ENCODE measurements at places on chromosomes 2 and 18. TPM values are rescaled to one million over a fixed set of nuclear protein-coding genes. Genes with fewer than 3 reads are reported as not detected.

DNA sequence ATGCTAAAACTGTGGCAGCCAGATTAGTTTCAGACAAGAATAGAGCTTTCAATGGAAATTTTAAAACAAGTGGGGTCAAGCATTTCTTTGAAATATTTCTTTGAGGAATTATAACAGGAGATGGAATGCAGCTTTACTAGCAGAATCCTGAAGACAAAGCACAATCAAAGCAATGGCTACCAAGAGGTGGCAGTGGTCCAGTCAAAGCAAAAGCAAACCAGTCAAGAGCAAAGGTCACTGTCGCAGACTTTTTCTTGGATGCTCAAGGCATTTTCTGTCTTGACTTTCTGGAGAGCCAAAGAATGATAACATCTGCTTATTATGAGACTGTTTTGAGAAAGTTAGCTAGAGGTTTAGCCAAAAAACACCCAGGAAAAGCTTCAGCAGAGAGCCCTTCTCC is 351.2 kb upstream of the DLGAP1 start:
- no peaks in the 10 kb centered on the region for H3K27me3 ChIP-seq
- no peak overlapping the region for H3K27ac ChIP-seq
- no peak overlapping the region for H3K4me3 ChIP-seq
- DNase-seq = no peak

DNA sequence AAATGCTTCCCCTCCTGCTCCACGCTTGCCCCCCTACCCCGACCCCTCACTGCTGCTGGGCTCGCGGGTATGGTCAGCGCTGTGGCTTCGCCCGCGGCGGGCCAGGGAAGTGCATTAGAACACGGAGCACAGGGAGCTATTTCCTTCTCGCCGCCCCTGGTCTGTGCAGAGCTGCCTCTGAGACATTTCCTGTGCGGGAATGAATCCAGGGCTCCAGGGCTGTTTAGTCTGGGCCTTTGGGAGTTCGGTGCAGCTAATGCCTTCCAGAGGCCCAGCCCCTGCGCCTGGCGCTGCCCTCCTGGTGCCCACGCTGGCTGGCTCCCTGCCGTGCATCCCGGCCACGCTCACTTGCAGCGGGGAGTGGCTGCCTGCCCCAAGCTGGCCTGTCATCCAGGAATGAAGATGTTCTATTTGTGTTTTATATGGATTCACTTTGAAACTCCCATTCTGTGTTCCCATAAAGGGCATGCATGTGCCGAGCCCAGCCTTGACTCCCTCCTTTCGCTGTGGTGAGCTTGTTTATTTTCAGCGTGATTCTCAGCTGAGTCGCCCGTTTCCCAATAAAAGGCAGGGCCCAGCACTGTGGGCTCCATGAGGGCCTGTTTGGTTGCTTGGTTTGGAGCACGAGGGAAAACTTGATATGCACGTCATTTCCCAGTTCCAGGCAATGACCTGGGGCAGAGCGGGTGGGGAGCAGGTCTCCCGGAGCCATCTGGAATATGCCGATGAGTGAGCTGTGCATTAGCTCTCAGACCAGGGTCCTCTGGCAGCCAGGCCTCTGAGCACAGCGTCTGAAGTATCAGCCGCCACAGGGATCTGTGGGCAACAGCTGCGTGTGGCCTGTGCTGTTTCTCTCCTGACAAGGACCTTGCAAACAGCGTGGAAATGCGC is 42.7 kb downstream of the SH3RF3 start:
- peaks cover 2% of the 10 kb centered on the region for H3K4me1 ChIP-seq
- no peak overlapping the region for H3K4me3 ChIP-seq
- DNase-seq = no peak
- H3K27me3 ChIP-seq = peaks cover 58% of the 10 kb centered on the region
- H3K27ac ChIP-seq = no peak overlapping the region

DNA sequence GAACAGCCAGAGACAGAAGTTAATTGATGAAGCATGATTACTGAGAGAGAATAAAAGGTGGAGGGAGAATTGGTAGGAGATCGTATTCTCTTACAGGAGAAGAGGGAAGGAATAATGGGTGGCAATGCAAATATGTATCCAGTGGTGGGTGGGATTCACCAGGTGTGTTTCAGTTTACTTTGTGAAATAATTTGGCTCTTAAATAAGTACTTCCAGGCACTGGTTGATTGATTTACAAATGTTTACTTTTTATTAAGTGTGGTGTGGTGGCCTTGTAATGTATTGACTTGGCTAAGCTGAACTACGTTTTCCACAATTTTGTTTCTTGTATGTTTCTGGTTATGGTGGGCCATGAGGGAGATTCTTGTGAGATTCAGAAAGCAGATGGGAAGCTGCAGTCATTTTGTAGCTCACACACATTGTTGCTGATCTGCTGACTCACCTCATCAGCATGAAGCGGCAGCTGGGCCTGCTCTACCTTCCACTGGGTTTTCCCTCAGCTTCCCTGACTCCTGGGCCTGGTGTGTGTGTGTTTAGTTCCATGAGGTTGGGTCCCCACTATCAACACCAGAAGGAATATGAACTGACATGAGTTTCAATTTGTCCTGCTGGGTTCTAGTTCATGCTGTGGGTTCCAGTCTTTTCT is 32.6 kb downstream of the MYL12B start:
- no peak overlapping the region for H3K4me3 ChIP-seq
- no peaks in the 10 kb centered on the region for H3K27me3 ChIP-seq
- peaks cover 8% of the 10 kb centered on the region for H3K4me1 ChIP-seq
- H3K27ac ChIP-seq = no peak overlapping the region
- DNase-seq = no peak

CCDC74A gene
- 1.4 TPM for total RNA-seq

GRCh38 chr2:219619235-219619634 is 8.2 kb upstream of the SLC4A3 start:
- H3K4me1 ChIP-seq = no peaks in the 10 kb centered on the region
- H3K27ac ChIP-seq = no peak overlapping the region
- peaks cover 29% of the 10 kb centered on the region for H3K27me3 ChIP-seq
- DNase-seq = no peak
- H3K36me3 ChIP-seq = peaks cover 3% of the 10 kb centered on the region
- no peak overlapping the region for H3K4me3 ChIP-seq

CDK5R2 gene
- total RNA-seq = not detected

TUBB8B gene
- total RNA-seq = not detected

DNA sequence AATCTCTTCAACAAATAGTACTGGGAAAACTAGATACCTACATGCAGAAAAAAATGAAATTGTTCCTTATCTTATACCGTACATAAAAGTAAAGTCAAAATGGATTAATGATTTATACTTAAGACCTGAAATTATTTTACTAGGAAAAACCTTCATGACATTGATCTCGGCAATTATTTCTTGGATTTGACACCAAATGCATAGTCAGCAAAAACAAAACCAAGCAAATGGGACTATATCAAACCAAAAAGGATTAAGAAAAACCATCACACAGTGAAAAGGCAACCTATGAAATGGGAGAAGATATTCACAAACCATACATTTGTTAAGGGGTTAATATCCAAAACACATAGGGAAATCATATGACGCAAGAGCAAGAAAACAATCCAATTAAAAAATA is 433.6 kb downstream of the LRATD1 start:
- H3K4me1 ChIP-seq = no peaks in the 10 kb centered on the region
- H3K27ac ChIP-seq = no peak overlapping the region
- no peak overlapping the region for H3K4me3 ChIP-seq
- H3K36me3 ChIP-seq = no peaks in the 10 kb centered on the region
- no peak for DNase-seq

DNA sequence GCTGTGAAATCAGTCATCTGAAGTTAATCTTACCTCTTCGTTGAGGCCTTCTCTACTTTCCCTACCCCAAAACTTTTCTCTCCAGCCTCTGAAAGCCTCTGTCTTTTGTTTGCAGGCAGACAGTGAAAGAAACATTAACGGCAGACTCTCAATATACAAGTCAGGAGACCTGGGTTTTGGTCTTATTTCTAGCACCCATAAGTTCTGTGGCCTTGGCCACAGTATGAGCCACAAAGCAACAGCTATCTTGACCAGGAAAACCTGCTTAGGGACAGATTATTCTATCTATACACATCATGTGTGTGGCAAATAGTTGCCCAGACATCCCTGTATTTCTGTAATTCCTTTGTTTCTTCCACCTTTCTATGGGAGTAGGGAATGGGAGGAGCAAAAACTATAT is 318.3 kb downstream of the AGPS start:
- H3K27me3 ChIP-seq = peaks cover 18% of the 10 kb centered on the region
- no peak overlapping the region for H3K4me3 ChIP-seq
- no peaks in the 10 kb centered on the region for H3K36me3 ChIP-seq
- no peak for DNase-seq
- no peaks in the 10 kb centered on the region for H3K4me1 ChIP-seq

GRCh38 chr2:239864247-239865058 is 160.7 kb downstream of the NDUFA10 start:
- DNase-seq = no peak
- H3K4me3 ChIP-seq = no peak overlapping the region
- H3K36me3 ChIP-seq = no peaks in the 10 kb centered on the region
- no peak overlapping the region for H3K27ac ChIP-seq

BUB1 gene
- total RNA-seq = 8.6 TPM

GRCh38 chr2:54559593-54560145 is 103.5 kb downstream of the SPTBN1 start:
- DNase-seq = no peak
- H3K27me3 ChIP-seq = no peaks in the 10 kb centered on the region
- H3K4me1 ChIP-seq = peaks cover 41% of the 10 kb centered on the region

DNA sequence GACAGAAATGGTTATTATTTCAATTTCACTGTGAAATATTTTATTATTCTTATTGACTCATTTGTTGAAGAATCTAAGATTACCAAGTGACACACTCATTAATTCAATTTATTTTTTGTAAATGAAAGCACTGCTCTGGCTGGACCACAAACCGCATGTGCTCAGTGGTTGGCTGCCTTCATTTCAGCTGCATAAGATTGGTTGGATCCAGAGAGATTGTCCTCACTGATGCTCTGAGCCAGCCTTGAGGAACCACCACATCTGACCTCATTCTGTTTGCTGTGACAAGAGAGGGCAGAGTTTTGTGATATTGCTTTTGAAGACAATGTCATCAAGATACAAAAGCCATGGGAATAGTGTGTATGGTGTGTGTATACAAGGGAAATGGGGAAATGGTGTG is 192.1 kb downstream of the CYRIA start:
- no peak for DNase-seq
- H3K36me3 ChIP-seq = no peaks in the 10 kb centered on the region
- H3K27ac ChIP-seq = no peak overlapping the region
- no peak overlapping the region for H3K4me3 ChIP-seq
- no peaks in the 10 kb centered on the region for H3K4me1 ChIP-seq
- H3K27me3 ChIP-seq = no peaks in the 10 kb centered on the region

- peak overlapping the region; percentile 90 for H3K4me3 ChIP-seq
- H3K27me3 ChIP-seq = peaks cover 7% of the 10 kb centered on the region
- peaks cover 5% of the 10 kb centered on the region for H3K36me3 ChIP-seq
- peaks cover 31% of the 10 kb centered on the region for H3K4me1 ChIP-seq
- no peak for DNase-seq
These were observed 69.3 kb upstream of the ITGB6 start for GRCh38 chr2:160269365-160269764.

DNA sequence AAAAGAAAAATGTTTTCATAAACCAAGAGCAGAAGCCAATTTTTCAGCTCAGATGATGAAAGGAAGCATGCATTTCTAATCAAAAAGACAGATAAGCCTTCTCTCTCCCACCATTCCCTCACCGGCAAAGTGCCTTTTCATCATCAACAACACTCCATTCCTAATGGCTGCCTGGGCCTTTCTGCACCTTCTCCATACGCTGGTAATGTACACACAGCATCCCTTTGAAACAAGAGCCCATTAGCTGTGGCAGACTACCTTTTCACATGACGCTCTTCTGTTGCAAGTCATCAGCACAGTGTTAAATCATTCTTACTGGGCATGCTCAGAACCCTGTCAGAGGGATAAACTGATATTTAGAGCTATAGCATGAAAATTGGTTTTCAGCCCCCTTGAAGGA is 408.9 kb downstream of the MEIS1 start:
- H3K4me1 ChIP-seq = no peaks in the 10 kb centered on the region
- no peak overlapping the region for H3K27ac ChIP-seq
- no peak overlapping the region for H3K4me3 ChIP-seq

DNA sequence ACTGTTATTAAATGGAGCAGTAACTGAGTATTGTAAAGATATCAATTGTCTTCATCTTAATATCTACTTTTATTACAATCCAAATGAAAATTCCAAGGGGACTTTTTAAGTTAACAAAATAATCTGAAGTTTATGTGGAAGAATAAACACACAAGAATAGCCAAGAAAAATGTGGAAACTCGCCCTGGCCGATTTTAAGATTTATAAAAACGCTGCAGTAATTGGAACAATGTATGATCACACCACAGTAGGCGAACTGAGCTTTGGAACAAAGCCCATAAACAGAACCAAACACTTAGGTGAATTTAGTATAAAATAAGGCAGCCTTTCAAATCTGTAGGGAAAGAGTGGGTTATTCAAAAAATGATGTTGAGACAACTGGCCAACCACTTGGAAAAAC is 96.3 kb downstream of the ANTXR1 start:
- no peak for DNase-seq
- H3K36me3 ChIP-seq = peaks cover 2% of the 10 kb centered on the region
- no peaks in the 10 kb centered on the region for H3K4me1 ChIP-seq
- peaks cover 50% of the 10 kb centered on the region for H3K27me3 ChIP-seq
- no peak overlapping the region for H3K27ac ChIP-seq

DNA sequence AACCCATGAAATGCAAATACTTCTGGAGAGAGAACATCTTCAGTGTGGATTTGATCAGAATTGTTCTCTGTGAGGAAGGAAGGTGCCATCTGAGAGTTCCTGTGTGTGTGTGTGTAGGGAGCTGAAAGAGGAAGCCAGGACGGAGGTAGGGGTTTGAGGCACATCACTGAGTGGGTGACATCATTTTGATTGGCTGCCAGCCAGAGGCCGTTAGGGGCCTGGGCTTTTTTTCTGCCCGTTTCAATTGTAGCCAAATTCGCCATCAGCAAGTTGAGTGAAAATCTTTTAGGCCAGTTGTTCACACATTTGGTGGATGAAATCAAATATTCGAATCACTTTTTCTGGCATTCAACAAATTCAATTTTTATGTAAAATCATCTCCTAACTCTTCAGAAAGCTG is 48.9 kb downstream of the TSN start:
- no peak overlapping the region for H3K27ac ChIP-seq
- no peak overlapping the region for H3K4me3 ChIP-seq
- no peaks in the 10 kb centered on the region for H3K4me1 ChIP-seq
- H3K27me3 ChIP-seq = peaks cover 37% of the 10 kb centered on the region
- no peak for DNase-seq

GRCh38 chr2:78568782-78569373 is 456.6 kb upstream of the REG3G start:
- DNase-seq = no peak
- no peak overlapping the region for H3K4me3 ChIP-seq
- H3K27me3 ChIP-seq = no peaks in the 10 kb centered on the region
- no peaks in the 10 kb centered on the region for H3K4me1 ChIP-seq

SLC19A3 gene
- total RNA-seq = not detected

ATP8B1 gene
- not detected for total RNA-seq

Data from T-helper 17 cell (primary cell).